T-helper 17 cell (primary cell): ENCODE measurements at places on chromosomes 12 and 14.

GRCh38 chr14:85519661-85520305 lies 10.2 kb upstream of the FLRT2 start:
- no peak for DNase-seq

DNA sequence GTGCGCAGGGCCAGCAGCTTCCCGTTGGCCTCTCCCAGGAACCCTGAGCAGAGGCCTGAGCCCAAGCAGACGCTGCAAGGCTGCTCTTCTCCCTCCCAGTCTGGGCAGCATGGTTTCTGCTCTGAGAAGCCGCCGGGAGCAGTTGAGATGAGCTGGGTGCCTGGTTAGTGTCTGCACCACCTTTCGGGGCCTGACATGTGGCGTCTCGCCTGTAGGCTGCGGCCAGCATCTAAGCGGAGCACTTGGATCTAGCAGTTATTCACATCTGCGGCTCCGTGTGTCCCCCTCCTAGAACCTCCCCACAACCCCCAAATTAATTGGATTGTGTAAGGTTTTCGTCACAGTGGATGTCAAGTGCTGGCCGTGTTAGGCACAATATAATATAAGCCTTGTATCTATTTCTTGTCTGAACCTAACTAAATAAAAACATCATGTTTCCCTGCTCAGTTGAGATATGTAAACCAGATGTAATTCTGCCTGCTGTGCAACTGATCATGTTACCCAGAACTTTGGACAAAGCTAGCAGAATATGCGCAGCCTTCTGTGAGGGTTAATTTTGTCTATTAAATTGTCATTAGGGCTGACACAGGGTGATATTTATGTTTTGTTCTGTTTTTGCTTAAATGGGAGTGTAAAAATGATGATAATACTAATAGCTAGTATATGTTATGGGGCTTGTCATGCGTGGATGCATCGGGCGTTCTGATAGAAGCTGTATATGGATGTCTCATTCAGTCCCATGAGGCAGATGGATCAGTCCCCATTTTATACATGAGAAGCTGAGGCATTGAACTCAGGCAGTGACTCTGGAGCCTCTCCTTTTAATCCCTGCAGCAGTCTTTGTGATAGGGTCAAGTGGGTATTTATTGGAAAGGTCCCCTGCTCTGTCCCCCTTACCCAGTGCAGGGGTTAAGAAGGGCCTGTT lies 45.8 kb downstream of the ELK3 start:
- no peak for DNase-seq

DNA sequence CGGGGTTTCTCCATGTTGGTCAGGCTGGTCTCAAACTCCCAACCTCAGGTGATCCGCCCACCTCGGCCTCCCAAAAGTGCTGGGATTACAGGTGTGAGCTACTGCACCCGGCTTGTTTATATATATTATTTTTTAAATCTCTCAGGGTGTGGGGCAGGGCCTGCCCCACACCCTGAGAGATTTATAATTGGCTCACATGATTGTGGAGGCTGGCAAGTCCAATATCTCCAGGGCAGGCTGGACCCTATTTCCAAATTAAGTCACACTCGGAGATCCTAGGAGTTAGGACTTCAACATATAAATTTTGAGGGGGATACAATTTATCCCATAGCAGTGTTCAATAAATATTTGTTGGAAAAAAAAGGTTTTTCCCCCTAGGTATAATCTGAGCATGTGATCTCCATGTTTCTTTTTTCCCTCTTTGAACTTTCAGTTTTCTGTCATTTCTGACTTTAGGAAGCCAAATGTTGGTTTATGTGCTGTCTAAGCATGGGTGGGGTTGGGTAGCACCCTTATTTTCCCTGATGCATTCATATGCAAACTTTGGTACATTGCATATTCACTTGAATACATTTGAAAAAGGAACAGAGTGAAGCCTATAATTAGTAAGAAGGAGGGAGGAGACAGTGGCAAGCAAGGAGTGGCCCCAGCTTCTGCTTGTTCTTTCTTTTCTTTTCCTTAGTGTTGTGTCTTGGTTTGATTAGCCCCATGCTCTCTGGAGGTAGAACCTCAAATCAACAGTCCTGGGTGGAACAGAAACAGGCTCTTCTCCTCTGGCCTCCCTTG lies 8.7 kb upstream of the A2ML1 start:
- DNase-seq = no peak

DNA sequence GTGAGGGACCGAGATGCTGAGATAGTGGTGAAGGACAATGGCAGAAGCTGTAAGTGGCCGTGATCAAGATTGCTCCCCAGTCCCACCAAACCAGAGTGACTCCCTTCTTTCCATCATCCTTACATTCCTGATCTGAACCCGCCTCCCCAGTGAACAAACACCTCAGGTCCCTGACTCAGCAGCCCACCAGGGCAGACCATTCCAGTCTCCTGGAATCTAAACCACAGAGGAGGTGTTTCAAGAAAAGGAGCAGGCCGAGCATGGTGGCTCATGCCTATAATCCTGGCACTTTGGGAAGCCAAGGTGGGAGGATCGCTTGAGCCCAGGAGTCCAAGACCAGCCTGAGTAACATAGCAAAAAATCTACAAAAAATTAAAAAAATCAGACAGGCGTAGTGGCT lies 6.6 kb downstream of the ERBB3 start:
- no peak for DNase-seq
